ENCODE measurements at places on chromosomes 3 and 15. TPM values are rescaled to one million over a fixed set of nuclear protein-coding genes. Genes with fewer than 3 reads are reported as not detected.

Gene LRRN1
- 0.32 TPM for total RNA-seq

Gene ITIH3
- 0.88 TPM for total RNA-seq

Gene VWA5B2
- total RNA-seq = 0.16 TPM

Gene DUOX1
- 0.80 TPM for total RNA-seq

Gene CNTN4
- 16.7 TPM for total RNA-seq

Gene COL6A5
- not detected for total RNA-seq

Gene ACSBG1
- not detected for total RNA-seq

Gene CLDN18
- not detected for total RNA-seq

Gene DCP1A
- total RNA-seq = 26.2 TPM

Gene CCDC33
- 0.33 TPM for total RNA-seq

Gene SLMAP
- 41.3 TPM for total RNA-seq

Gene NMNAT3
- 6.6 TPM for total RNA-seq

Gene ZDHHC23
- 7.2 TPM for total RNA-seq

All from breast epithelium (tissue), 4 donors.